Stomach (tissue), 19 donors: ENCODE measurements at places on chromosomes 2 and 18. TPM values are rescaled to one million over a fixed set of nuclear protein-coding genes. Genes with fewer than 3 reads are reported as not detected.
A peak's percentile ranks its signal among the peaks of the same experiment; 100 is the strongest.

Gene CXCR1
- total RNA-seq = not detected

GRCh38 chr2:223087466-223087865 is 35.5 kb downstream of the KCNE4 start:
- peaks cover 22% of the 10 kb centered on the region for H3K4me1 ChIP-seq
- no peak overlapping the region for H3K27ac ChIP-seq
- no peaks in the 10 kb centered on the region for H3K36me3 ChIP-seq
- DNase-seq = no peak
- H3K4me3 ChIP-seq = no peak overlapping the region
- H3K27me3 ChIP-seq = no peaks in the 10 kb centered on the region

Gene MROH2A
- total RNA-seq = not detected

Gene MAP4K3
- 88.1 TPM for total RNA-seq

Gene PLGLB2
- total RNA-seq = not detected

GRCh38 chr2:181594322-181594721 is 62.6 kb downstream of the CERKL start:
- no peak overlapping the region for H3K4me3 ChIP-seq
- H3K36me3 ChIP-seq = no peaks in the 10 kb centered on the region
- no peaks in the 10 kb centered on the region for H3K4me1 ChIP-seq
- H3K27ac ChIP-seq = no peak overlapping the region
- no peak for DNase-seq
- H3K27me3 ChIP-seq = no peaks in the 10 kb centered on the region

Gene CD28
- not detected for total RNA-seq

Gene UGT1A8
- not detected for total RNA-seq

Gene PASK
- total RNA-seq = 31.7 TPM

Gene UGT1A6
- 65.6 TPM for total RNA-seq

DNA sequence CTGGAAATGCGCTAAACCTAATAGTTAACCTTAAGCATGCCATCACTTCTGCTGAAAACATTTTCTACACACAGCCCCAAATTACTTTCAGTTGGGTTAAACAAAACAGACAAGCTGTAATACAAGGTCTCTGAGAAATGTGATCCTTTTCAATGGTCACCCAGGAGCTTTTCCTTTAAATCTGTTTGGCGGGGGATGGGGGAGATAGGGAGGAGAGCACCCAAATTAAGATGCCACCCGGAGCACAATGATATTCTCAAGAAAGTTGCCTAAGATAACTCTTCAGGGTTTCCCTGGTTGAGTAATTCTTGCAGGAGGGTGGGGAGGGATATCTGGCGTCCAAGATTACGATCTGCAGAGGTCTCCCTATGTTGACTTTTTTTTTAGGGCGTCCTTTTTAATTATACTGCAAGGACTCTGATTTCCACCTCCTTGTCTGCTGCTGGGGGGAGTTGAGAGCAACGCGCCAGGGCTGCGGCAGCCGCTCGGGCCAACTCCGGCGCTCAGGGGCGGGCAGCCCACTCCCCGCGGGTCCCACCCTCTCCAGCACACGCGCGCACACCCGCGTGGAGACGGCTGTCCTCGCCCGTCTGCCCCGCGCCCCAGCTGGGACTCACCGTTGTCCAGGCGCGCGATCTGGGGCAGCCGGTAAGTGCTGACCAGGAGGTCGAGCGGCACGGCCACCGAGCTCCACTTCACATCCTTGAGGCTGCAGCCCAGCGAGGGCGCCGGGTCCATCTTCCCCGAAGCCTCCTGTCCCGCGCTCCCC is 807 bp downstream of the GAREM1 start:
- H3K27me3 ChIP-seq = no peaks in the 10 kb centered on the region
- peak overlapping the region; percentile 94 for H3K27ac ChIP-seq
- H3K4me1 ChIP-seq = peaks cover 44% of the 10 kb centered on the region
- peak overlapping the region; percentile 92 for H3K4me3 ChIP-seq
- DNase-seq = peak; percentile 45

DNA sequence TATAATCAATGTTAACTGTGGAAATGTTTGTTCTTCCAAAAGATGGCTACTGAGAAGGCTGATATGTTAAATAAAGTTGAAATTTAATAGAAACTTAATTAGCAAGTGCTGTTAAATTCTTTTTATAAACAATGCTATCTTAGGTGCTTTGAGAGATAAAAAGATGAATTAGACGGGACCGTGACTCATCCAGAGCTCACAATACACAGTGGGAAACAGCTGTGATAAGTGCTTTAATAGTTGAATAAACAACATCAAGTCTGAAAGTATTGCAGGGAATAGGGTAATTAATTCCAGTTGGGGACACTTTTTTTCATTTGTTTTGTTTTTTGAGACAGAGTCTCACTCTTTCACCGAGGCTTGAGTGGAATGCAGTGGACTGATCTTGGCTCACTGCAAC is 85.5 kb upstream of the DTNA start:
- no peak for DNase-seq
- no peaks in the 10 kb centered on the region for H3K36me3 ChIP-seq
- no peaks in the 10 kb centered on the region for H3K4me1 ChIP-seq
- no peak overlapping the region for H3K4me3 ChIP-seq
- H3K27ac ChIP-seq = no peak overlapping the region

Gene ACOXL
- 1.3 TPM for total RNA-seq

GRCh38 chr2:71455741-71456569 is 2.6 kb downstream of the DYSF start:
- H3K36me3 ChIP-seq = no peaks in the 10 kb centered on the region
- DNase-seq = no peak
- no peak overlapping the region for H3K4me3 ChIP-seq
- peaks cover 51% of the 10 kb centered on the region for H3K4me1 ChIP-seq

GRCh38 chr2:210961249-210961648 is 404.9 kb downstream of the CPS1 start:
- no peak overlapping the region for H3K4me3 ChIP-seq
- no peaks in the 10 kb centered on the region for H3K27me3 ChIP-seq
- no peaks in the 10 kb centered on the region for H3K4me1 ChIP-seq
- DNase-seq = no peak

DNA sequence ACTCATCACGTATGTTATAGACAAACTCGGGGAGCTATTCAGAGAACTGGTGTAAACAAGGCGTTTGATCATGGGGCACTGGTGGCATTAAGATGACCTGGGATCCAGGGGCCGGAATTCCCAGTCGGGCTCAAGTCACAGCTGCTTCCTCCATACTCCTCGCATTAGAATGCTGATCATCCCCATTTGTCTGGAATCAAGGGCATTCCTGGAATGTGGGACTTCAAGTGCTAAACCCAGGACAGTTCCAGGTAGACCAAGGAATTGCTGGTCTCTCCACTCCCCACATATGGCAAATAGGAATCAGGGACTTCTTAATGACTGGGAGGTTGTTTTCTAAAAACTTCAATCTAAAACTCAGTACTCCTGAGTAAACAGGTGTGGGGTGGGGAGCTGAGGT is 355.7 kb upstream of the RAB6C start:
- no peak overlapping the region for H3K27ac ChIP-seq
- no peak overlapping the region for H3K4me3 ChIP-seq
- no peaks in the 10 kb centered on the region for H3K36me3 ChIP-seq
- no peaks in the 10 kb centered on the region for H3K4me1 ChIP-seq
- peaks cover 2% of the 10 kb centered on the region for H3K27me3 ChIP-seq
- no peak for DNase-seq

- H3K27ac ChIP-seq = no peak overlapping the region
- H3K4me1 ChIP-seq = no peaks in the 10 kb centered on the region
- DNase-seq = no peak
Observed at GRCh38 chr18:59575995-59576394, 121.2 kb downstream of the CCBE1 start.

GRCh38 chr2:55163274-55163721 is 68.8 kb downstream of the CLHC1 start:
- H3K27ac ChIP-seq = peak overlapping the region; percentile 58
- no peak for DNase-seq
- peaks cover 78% of the 10 kb centered on the region for H3K4me1 ChIP-seq
- no peak overlapping the region for H3K4me3 ChIP-seq

Gene TBR1
- total RNA-seq = not detected

Gene TMEM163
- 13.8 TPM for total RNA-seq

Gene TCF23
- not detected for total RNA-seq

Gene TMEM87B
- 26.3 TPM for total RNA-seq

Gene SLC4A5
- not detected for total RNA-seq

DNA sequence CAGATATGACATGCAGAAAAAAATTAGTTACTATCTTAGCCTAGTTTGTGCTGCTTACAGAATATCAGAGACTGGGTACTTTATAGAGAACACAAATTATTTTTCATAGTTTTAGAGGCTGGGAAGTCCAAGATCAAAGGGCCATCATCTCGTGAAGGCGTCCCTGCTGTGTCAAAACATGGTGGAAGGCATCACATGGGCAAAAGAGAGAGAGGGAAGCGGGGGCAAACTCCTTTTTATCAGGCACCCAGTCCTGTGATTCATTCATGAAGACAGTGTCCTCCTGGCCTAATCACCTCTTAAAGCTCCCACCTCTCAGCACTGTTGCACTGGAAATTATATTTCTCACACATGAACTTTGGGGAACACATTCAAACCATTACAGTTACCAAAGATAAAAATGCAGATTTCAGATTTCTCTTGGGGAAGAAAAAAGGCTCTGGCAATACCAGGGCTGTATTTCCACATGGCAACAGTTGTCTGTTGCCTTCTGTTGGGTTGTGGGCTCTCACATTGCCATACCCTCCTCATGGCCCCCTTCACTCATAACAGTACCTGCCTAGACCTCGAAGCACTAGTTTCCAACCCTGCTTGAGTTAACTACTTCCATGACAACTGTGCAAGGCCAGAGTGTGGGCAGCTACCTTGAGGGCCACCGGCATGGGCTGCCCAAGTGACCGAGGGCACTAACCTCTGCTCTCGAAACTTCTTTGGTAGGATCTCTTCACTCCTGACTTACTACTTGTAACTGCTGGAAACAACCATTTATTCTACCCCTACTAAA is 2.7 kb upstream of the ACTR3 start:
- no peak overlapping the region for H3K4me3 ChIP-seq
- no peak for DNase-seq
- H3K36me3 ChIP-seq = no peaks in the 10 kb centered on the region
- H3K27me3 ChIP-seq = no peaks in the 10 kb centered on the region

DNA sequence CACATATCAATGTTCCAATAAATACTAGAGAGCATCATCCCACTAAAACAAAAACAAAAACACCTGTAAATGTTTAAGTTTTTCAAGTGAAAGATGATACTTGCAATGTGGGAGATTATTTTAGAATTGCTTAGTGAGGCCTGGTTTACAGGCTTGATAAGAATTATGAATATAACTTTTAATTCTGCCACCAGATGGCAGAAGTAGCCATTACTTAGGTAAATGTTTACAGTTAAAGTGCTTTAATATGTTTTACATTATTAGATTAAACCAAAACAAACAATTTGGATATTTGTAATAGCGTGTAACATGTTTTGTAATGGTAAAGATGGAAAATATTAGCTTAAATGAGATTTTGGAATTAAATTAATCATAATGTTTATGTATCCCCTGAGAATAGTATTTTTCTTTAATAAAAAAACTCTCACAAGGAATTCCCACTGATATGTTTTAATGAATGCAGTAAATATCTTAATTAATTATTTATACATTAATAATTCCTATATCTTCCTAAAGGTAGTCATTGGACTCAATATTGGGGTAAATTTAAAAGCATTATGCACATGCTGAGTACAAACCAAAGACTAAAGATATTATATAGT is 522.0 kb downstream of the SPAG16 start:
- H3K27ac ChIP-seq = no peak overlapping the region
- no peaks in the 10 kb centered on the region for H3K27me3 ChIP-seq
- no peaks in the 10 kb centered on the region for H3K36me3 ChIP-seq

Gene CCDC102B
- 39.0 TPM for total RNA-seq

GRCh38 chr18:65091744-65092329 is 659.0 kb upstream of the CDH7 start:
- H3K36me3 ChIP-seq = no peaks in the 10 kb centered on the region
- peak; percentile 41 for DNase-seq
- H3K27ac ChIP-seq = no peak overlapping the region
- no peaks in the 10 kb centered on the region for H3K27me3 ChIP-seq

DNA sequence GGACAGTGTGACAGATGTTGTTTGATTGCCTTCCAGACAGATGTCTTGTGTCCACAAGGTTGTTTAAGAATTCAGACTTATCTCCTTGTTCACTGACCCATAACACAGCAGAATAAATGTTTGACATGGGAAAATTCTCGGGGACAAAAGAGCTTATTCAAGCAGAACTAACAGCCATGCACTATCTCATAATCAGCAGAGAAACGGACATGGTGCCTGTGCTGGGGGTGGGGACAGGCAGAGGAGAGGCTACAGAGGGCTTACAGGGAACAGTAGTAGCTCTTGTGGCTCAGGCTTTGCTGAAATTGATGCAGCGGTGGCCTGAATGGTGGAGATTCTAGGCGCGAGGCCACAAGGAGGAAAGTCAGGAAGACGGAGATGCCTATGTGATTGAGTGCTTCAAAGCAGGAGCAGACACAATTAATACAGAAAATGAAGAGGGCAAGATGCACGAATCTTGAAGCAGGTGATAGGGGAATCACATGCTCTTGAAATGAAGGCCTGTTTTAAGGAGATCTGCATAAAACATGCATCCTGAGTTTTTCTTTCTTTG is 62.0 kb upstream of the CAB39 start:
- H3K36me3 ChIP-seq = no peaks in the 10 kb centered on the region
- H3K27ac ChIP-seq = no peak overlapping the region
- no peaks in the 10 kb centered on the region for H3K4me1 ChIP-seq

Gene VWC2L
- total RNA-seq = not detected

Gene SLC16A14
- total RNA-seq = 0.45 TPM

DNA sequence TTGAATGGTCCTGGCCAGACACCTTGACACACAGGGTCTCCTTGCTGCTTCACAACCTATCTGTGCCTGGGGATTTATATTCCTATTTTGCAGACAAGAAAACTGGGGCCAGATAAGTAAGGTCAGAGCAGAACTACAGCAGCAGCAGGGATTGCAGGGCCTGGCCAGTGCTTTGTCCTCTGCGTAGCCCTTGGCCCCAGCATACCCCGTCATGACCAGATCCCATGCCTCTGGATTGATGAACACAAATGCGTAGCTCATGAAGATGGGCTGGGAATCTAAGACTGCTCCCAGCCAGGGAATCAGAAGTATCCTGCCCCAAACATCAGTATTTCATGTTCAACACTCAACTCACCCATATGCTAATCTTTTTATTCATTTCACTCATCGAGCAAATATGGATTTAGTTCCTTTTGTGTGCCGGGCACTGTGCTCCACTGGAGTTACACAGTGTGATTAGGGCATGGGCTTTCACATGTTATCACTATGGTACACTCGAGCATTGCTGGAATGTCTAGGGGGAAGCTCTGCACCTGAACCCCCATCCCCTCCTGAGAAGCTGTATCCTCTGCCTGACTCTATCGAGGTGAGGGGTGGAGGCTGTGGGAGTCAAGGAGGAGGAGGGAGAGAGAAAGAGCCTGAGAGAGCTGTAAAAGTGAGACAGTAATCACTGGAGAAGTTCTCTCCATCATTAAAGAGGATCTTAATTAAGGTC is 143.3 kb downstream of the CYP26B1 start:
- no peaks in the 10 kb centered on the region for H3K36me3 ChIP-seq
- H3K27me3 ChIP-seq = no peaks in the 10 kb centered on the region
- H3K4me1 ChIP-seq = no peaks in the 10 kb centered on the region
- no peak overlapping the region for H3K27ac ChIP-seq
- no peak overlapping the region for H3K4me3 ChIP-seq

GRCh38 chr2:200150411-200151086 is 155.9 kb upstream of the SPATS2L start:
- H3K4me1 ChIP-seq = no peaks in the 10 kb centered on the region
- no peaks in the 10 kb centered on the region for H3K27me3 ChIP-seq
- H3K27ac ChIP-seq = no peak overlapping the region
- no peak overlapping the region for H3K4me3 ChIP-seq
- no peaks in the 10 kb centered on the region for H3K36me3 ChIP-seq
- DNase-seq = no peak
